Activated CD4-positive, alpha-beta T cell treated with anti-CD3 and anti-CD28 coated beads for 36 hours (primary cell): ENCODE measurements at places on chromosomes 2 and 18. TPM values are rescaled to one million over a fixed set of nuclear protein-coding genes. Genes with fewer than 3 reads are reported as not detected.

DNA sequence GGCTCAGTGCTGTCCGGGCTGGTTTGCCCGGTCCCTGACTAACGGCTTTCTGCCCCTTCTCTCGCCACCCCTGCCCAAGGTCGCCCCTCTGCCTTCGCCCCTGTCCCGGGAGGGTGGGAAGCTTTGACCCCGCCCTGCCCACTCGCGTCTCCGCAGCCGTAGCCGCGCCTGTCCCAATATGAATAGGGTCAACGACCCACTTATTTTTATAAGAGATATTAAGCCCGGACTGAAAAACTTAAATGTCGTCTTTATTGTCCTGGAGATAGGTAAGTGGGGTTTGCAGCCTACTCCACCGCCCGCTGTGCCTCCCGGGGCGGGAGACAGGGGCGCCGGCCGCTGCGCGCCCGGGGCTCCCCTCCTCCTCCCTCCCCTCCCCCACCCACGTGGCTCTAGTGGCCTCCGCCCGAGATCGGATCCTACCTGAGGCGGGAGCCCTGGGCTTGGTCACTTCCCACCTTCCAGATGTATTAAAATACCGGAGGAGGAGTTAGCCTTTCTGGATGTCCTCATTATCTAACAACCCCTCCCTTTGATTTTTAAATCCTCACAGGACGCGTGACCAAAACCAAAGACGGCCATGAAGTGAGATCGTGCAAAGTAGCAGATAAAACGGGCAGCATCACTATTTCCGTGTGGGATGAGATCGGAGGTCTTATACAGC lies 633 bp downstream of the NABP1 start:
- H3K36me3 ChIP-seq, result peaks cover 42% of the 10 kb centered on the region
- H3K27ac ChIP-seq, result peak overlapping the region; percentile 99
- H3K4me3 ChIP-seq, result peak overlapping the region; percentile 97
- H3K27me3 ChIP-seq, result no peaks in the 10 kb centered on the region
- peak; percentile 84 for DNase-seq
- peaks cover 50% of the 10 kb centered on the region for H3K4me1 ChIP-seq

DNA sequence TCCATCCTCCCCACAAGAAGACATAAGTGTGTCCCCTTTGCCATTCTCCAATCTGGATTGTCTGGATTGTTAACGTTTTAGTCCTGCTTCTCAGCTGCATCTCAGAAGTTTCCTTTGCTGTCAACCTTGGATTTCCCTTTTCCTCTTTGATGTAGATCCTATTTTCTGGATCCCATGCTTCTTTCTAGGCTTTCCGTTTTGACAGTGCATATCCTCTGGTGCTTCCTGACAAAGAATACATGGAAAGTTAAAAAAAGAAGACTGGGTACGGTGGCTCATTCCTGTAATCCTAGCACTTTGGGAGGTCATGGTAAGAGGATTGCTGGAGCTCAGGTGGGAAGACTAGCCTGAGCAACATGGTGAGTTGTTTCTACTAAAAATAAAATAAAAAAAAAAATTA lies 26.8 kb downstream of the ABI2 start:
- H3K4me1 ChIP-seq, result no peaks in the 10 kb centered on the region
- DNase-seq, result no peak
- no peaks in the 10 kb centered on the region for H3K27me3 ChIP-seq
- H3K36me3 ChIP-seq, result peaks cover 7% of the 10 kb centered on the region

- no peak overlapping the region for H3K4me3 ChIP-seq
- no peaks in the 10 kb centered on the region for H3K4me1 ChIP-seq
- peaks cover 2% of the 10 kb centered on the region for H3K27me3 ChIP-seq
- no peaks in the 10 kb centered on the region for H3K36me3 ChIP-seq
Observed at GRCh38 chr2:69196327-69197117, 183.5 kb downstream of the ANTXR1 start.

DNA sequence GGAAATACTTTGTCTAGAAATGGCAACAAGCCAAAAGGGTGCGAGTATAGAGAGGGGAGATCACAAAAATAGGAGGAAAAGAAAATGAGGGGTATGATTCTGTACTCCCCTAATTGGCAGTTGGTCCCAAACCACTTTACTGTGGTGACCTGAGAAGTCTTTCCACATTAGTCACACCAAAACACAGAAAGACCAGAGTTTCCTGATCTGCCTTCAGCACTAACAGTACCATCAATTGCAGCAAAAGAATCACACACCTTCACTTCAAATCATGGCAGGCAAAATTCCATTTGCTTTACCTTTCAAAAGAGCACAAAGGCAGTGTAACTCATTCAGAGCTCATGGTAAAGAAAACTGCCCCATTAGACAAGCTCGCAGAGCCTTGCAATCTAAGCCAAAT lies 86.8 kb downstream of the ALK start:
- no peaks in the 10 kb centered on the region for H3K4me1 ChIP-seq
- H3K4me3 ChIP-seq, result no peak overlapping the region
- H3K27me3 ChIP-seq, result peaks cover 14% of the 10 kb centered on the region
- no peak overlapping the region for H3K27ac ChIP-seq
- H3K36me3 ChIP-seq, result no peaks in the 10 kb centered on the region

DNA sequence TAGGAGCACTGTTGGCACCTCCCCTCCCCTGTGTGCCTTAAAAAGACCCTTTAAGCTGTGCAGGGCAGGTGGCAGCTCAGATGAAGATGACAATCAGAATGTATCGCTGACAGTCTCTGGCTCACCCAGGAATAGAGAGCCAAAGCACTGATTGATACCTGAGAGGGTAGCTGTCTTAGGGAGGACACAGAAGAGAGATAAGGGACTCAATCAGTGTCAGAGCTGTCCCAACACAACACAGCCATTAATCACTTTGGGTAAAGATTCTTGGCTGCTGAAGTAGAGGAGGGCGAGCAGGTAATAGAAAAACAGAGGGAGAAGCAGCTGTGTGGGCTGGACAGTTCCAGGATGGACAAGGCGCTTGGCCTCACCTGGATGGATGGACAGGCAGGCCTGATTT lies 124.9 kb downstream of the NRP2 start:
- H3K27me3 ChIP-seq, result peaks cover 2% of the 10 kb centered on the region
- no peak overlapping the region for H3K27ac ChIP-seq
- no peaks in the 10 kb centered on the region for H3K4me1 ChIP-seq
- H3K4me3 ChIP-seq, result no peak overlapping the region
- no peak for DNase-seq
- no peaks in the 10 kb centered on the region for H3K36me3 ChIP-seq

The CCDC102B gene
- total RNA-seq, result 2.3 TPM

The FABP1 gene
- total RNA-seq, result not detected

The SIX3 gene
- not detected for total RNA-seq
